ENCODE measurements at places on chromosomes 1 and 21.

GRCh38 chr1:42047508-42047880 lies 105.7 kb upstream of the GUCA2B start:
- DNase-seq = no peak

- DNase-seq = no peak
These were observed 36.3 kb downstream of the TMEM51 start for GRCh38 chr1:15189692-15190370.

GRCh38 chr1:209241487-209241886 lies 342.0 kb upstream of the CAMK1G start:
- no peak for DNase-seq

- no peak for DNase-seq
These were observed 48.3 kb downstream of the CTTNBP2NL start for GRCh38 chr1:112444269-112444668.

DNA sequence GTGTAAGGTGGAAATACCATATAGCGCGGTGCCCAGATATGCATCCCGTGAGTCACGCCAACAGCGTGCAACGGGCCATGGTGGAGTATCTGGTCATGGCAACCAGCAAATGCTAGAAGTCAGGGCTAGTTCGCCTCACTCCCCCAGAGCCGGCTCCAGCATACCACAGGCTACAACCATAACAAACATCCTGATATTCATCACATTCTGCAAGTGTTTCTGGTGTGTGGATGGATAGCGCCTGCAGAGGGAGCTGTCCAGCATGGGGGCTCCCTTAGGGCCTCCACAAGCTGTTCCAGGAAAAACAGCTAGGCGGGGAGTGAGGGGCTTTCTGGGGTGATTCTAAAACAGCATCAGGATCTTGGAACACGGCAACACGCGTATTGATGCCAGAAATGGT lies 6.8 kb downstream of the C1orf198 start:
- DNase-seq = no peak

DNA sequence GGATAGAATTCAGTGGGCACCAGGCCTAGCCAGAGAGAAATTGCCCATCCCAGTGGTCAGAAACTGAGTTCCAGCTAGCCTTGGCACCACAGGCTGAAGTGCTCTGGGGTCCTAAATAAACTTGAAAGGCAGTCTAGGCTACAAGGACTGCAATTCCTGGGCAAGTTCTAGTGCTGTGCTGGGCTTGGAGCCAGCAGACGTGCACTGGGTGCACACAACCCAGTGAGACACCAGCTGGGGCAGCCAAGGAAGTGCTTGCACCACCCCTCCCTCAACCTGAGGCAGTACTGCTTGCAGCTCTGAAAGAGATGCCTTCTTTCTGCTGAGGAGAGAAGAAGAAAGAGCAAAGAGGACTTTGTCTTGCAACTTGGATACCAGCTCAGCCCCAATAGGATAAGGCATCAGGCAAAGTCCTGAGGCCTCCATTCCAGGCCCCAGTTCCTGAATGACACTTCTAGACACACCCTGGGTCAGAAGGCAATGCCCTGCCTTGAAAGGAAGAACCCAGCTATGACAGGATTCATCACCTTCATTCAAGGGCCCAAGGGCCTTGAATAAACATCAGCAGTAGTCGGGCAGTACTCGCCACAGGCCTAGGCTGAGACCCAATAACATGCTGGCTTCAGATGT lies 55.1 kb downstream of the OVGP1 start:
- no peak for DNase-seq

GRCh38 chr21:42039470-42039901 lies 29.3 kb upstream of the ZBTB21 start:
- DNase-seq = no peak

GRCh38 chr1:14672005-14672404 lies 73.5 kb downstream of the KAZN start:
- no peak for DNase-seq

DNA sequence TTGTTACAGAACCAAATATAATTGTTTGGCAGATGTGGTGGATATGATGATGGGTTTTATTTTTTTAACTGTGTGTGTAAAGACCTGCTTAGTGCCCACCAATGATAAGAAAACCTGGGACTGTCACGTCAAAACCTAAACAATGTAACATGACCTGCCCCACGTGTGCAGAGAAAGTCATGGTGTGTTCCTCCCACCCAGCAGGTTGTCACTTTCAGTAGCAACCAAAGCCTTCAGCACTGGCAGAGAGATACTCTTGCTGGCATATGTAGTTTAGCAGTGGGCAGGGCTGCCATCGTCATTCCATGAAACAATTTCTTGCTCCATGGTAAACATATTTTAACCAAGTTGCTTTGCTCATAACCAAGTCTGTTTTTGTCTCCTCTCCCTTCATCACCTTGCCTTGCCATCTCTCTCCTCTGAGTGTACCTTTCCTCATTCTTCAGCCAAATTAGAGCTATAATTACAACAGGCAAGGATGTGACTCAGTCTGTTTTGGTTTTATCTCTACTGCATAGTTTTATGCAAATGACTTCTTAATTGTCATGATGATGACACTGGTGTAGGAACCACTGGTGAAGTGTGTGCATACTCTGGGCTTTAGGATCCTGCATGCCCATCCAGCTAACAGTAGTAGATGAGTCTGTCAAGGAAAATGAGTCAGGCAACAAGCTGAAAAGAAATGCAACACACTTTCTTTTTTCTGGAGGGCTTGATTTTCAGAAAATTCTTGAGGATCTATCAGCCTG lies 150.3 kb downstream of the EDEM3 start:
- no peak for DNase-seq

GRCh38 chr1:243831463-243831862 lies 18.6 kb downstream of the AKT3 start:
- no peak for DNase-seq

DNA sequence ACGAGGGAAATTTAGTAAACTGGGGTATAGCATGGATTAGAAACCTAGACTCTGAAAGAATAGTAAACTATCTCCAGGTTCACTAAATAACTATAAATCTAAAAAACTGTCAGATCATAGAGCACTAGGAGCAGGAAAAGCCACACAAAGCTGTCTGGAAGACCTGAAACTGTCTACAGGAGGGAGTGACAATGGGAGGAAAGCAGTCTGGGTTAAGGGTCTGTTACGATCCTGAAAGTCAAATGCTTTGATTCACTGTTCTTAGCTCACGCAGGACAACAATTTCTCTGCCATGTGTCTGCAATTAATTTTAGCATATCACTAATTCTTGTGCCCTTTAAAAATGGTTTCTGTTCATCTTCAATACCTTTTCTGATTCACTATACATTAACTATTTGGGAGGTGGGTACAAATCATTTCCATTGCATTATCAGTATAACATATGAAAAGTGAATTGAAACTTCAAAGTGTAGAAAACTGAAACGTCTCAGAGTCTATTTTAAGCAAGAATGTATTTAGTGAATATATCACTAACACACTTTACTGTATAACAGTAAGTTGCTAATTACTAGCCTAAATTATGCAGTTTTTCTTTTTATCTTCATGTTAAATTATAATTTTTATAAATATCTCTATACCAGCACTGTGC lies 18.4 kb downstream of the CEP170 start:
- DNase-seq = no peak

DNA sequence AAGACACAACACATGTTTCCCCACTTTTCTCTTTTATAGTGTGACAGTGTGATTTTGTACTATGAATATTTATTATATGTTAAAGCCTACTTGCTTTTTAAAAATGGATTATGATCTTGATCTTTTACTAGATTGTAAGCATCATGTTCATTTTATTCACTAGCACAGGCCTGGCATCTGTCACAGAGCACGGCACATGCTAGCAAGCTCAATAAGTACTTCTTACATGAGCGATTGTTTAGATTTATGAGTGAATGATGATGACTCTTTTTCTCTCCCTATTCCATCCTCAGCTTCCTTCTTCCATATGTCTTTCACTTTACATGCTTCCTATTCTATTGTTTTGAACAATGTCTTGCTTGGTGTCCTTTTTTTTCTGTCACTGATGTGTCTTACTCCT lies 1454.1 kb downstream of the MRPL39 start:
- no peak for DNase-seq

GRCh38 chr1:181898773-181899172 lies 162.7 kb downstream of the ZNF648 start:
- no peak for DNase-seq

Data from stimulated activated CD4-positive, alpha-beta T cell treated with anti-CD3 and anti-CD28 coated beads, TNF-alpha, amount 100 ng/mL, for 24 hours (primary cell).